ENCODE measurements at places on chromosomes 3 and 15.
A peak's percentile ranks its signal among the peaks of the same experiment; 100 is the strongest.

GRCh38 chr3:114122027-114122709 lies 56.7 kb downstream of the DRD3 start:
- no peak for DNase-seq

- DNase-seq: peak; percentile 16
Measured at GRCh38 chr3:17154941-17155340, 270.2 kb downstream of the PLCL2 start.

DNA sequence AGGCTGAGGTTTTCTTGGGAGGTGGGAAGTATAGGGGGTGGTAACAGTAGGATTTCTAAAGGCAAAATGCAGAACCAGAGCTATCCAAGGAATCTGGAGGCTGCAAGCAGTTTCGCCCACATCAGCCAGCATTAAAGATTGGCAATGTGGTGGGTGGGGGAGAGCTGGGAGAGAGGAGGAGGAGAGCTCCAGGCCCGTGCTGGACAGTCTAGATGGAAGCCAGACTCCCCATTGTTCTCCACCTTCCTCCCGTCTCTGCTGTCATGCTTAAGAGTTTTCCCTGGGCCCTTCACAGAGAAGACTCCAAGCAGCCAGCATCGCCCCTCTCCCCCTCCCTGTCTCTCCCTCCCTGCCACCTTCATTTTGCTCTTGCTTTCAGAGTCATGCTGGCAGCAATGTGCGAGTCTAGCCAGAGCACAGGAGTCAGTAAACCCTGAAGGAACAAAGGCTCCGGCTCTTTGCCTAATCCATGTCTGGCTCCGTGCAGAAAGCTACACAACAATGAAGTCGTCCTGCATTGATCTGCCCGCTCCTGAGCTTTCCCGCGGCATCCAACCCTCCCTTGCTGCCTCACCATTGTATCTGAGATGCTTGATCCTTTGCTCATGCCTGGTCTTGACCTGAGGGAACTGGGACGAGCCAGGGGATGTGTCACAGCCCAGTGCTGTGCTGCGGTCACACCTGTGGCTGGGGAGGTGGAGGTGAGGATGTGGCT lies 282.9 kb downstream of the NTRK3 start:
- no peak for DNase-seq

DNA sequence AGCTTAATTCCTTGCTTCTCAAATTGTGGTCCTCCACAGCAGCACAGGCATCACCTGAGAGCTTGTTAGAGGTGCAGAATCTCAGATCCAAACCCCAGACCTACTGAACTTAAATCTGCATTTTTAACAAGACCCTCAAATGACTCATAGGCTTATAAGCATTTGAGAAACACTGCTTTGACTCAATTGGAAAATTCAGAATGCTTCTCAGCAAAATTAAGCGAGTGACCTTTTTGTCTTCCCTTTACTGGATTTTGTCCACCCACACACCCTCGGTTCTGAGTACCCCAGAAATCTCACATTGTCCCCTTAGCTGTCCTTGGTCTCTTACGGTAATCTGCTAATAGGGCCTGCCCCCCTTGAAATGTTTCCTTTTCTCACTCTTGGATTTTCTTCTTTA lies 17.9 kb downstream of the CD80 start:
- DNase-seq: no peak

DNA sequence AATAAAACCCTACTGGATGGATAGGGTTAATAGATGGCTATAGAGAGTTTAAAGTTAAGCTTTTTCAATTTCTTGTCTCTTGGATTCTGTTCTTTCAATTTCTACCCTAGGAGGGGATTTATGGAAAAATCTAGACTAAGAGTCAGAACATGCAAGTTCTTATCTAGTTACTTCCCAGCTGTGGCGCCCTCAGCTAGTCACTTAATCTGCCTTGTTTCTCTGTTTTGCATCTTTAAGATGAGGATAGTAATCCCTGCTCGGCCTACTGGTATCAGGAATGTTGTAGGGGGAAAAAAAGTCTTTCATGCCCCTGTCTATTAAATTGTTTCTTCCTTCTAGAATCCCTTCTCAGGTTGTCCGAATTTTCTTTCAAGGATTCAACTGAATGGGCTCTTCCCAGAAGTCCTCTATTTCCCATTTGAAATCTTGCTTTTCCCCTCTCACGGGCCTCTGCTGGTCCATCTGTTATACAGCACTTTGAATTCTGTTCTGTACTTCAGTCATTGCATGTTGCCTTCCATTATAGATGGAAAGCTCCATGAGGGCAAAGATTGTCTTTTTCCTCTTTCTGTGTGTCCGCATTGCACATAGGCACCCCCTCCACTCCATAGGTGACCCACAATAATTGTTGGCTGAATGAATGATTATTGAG lies 4.4 kb downstream of the KCTD6 start:
- no peak for DNase-seq

- peak; percentile 50 for DNase-seq
Measured at GRCh38 chr3:11140030-11140712, 14.1 kb upstream of the HRH1 start.

DNA sequence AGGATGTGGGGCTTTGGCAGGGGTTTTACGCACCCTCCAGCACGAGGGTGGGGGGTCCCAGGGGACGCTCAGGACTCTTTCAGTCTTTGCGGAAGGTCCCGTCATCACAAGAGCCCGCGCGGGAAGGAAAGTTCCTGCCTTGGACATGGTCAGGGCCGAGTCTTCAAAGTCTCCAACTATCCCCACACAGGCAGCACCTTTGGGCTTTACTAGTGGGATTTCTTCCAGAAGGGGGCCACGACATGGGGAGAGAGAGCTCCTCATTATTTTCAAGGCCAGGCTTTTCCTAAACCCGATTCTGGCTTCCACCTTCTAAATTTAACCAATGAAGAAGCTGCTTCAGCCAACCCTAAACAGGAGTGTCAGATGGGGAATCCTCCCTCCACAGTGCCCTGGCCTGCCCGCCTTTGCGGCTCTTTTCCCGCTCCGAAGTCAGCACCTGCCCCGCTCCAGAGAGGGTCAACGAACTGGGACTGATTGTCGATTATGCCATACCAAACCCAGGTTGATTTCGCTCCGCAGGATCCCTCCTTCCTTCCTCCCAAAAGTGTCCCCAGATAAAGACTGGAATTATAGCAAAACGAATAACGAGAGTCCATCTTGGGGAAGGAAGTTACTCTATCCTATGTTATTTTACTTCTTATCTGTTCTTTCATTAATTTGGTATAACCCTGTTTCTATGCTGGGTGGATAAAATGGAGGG lies 11.0 kb downstream of the SHOX2 start:
- DNase-seq: peak; percentile 51

GRCh38 chr3:134231131-134231530 lies 19.5 kb downstream of the RYK start:
- DNase-seq: no peak

GRCh38 chr3:184656829-184657681 lies 54.8 kb downstream of the MAGEF1 start:
- peak; percentile 72 for DNase-seq

GRCh38 chr3:188906236-188906635 lies 265.5 kb upstream of the TPRG1 start:
- no peak for DNase-seq
